Retinal pigment epithelial cell (primary cell): ENCODE measurements at places on chromosomes 5 and 9.

DNA sequence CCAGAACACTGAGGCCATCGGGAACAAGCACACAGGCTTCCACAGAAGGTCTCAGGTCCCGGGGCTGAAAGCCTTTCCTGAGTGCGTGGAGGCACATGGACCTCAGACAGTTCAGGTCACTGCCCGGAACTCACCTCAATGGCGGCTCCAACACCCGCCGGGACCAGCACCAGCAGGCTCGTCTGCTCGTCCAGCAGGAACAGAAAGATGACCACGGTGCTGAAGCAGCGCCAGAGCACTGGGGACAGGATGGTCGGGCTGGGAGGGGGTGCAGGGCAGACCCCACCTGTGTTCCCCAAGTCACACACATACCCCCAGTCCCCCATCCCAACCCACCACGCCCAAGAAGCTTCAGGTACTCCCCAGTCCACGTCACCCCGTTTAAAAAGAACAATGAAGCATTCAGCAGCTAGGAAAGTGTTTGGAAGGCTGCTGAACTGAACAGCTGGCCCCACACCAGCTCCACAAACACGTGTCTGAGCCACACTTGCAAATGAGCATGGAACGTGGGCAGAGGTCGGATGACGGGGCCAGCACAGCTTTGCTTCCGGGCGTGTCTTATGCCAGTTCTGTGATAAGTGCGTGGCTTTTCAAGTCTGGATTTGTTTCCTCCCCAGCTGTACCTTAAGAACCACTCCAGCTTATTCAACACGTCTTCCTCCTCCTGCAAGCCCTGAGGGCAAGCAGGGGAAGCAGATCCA, 14.6 kb downstream of the CLPTM1L start:
- no peak for DNase-seq

DNA sequence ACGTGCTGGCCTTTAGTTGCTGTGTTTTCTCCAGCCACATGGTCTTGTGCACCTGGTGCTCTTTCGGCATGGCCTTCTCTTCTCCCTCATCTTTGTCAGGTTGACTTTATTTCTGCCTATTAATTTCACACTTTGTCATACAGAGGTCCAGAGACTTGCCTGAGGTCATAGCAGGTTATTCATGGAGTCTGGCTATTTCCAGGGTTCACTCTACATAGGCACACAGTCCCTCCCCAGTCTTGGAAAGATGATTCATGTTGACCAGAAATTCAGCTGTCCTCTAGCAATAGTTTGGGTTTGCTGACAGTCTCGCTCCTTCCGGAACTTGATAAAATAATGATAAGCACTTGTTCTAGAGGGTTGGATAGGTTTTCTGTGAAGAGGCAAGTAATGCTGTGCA, 81.6 kb downstream of the ARHGAP26 start:
- no peak for DNase-seq

DNA sequence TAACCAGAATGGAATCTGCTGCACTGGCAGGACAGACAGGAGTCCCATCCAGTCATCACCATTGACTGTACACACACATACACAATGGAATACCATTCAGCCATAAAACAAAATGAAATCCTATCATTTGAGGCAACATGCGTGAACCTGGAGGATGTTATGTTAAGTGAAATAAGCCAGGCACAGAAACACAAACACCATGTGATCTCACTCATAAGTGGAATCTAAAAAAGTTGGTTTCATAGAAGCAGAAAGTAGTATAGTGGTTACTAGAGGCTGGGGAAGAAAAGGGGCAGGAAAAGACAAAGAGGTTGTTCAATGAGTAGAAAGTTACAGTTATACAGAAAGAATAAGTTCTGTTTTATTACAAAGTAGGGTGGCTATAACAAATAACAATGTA, 884.0 kb upstream of the ACO1 start:
- no peak for DNase-seq

DNA sequence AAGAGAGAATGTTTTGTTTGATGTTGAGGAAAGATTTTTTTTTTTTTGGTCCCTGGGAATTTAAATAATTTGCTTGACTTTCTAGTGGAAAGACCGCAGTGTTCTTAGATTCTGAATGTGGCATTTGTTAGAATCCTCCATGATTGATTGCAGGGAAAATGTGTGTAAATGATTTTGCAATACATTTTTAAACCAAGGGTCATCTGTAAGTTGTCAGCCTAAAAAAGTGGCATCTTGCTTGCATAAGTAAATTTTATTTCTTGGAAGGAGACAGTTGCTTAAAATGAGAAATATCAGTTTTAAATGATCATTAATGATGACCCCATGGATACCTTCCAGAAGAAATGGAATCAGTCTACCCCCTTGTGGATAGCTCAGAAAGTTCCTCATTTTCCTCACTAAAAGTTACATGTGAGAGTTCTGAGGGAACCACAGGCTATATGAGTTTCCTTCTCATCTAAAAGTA, 105.1 kb upstream of the SLC25A48 start:
- no peak for DNase-seq

- DNase-seq, result no peak
Measured at GRCh38 chr9:82750411-82750913, 312.5 kb downstream of the RASEF start.
